ENCODE measurements at places on chromosomes 3 and 15.
A peak's percentile ranks its signal among the peaks of the same experiment; 100 is the strongest.

DNA sequence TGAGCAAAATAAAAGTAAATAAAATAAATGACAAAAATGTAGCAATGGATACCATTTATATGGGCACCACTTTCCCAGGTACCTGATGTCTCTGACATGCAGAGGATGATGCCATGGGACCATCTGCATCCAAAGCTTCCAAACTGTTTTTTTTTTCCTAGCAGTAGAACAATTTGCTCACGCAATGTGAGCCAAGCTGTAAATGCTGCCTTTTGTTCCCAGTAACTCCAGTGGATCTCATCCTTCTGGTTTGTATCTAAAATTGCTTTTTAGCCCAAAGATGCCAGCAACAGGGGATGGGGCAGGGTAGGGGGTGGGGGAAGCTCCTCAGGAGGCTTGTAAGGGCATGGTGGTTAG, 32.7 kb downstream of the SLC12A8 start:
- DNase-seq: no peak

GRCh38 chr3:3927965-3928364, 128.7 kb downstream of the LRRN1 start:
- DNase-seq: no peak

- no peak for DNase-seq
Observed at GRCh38 chr3:38468765-38469164, 15.1 kb downstream of the ACVR2B start.

GRCh38 chr3:52223449-52224408, 1.7 kb downstream of the TLR9 start:
- peak; percentile 43 for DNase-seq

- no peak for DNase-seq
Observed at GRCh38 chr3:162641317-162641716, 1144.7 kb downstream of the OTOL1 start.

DNA sequence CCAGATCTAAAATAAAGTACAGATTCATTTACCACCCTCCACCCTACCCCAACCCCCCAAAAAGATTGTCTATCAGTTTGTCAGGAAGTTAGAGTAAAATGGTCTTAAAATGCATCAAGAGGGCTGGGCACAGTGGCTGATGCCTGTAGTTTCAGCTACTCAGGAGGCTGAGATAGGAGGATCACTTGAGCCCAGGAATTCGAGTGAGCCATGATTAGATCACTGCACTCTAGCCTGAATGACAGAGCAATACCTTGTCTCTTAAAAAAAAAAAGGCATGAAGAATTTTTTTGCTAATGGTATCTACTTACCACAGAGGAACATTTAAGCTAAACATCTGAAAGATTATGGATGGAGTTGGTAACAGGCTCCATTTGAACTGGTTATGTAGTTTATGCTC, 71.0 kb downstream of the RBM6 start:
- DNase-seq: no peak

DNA sequence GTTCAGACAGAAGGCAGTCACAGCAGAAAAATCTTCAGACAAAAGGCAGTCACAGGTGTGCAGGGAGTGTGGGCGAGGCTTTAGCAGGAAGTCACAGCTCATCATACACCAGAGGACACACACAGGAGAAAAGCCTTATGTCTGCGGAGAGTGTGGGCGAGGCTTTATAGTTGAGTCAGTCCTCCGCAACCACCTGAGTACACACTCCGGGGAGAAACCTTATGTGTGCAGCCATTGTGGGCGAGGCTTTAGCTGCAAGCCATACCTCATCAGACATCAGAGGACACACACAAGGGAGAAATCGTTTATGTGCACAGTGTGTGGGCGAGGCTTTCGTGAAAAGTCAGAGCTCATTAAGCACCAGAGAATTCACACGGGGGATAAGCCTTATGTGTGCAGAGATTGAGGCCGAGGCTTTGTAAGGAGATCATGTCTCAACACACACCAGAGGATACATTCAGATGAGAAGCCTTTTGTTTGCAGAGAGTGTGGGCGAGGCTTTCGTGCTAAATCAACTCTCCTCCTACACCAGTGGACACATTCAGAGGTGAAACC, 27.6 kb downstream of the ZNF589 start:
- DNase-seq: peak; percentile 89

DNA sequence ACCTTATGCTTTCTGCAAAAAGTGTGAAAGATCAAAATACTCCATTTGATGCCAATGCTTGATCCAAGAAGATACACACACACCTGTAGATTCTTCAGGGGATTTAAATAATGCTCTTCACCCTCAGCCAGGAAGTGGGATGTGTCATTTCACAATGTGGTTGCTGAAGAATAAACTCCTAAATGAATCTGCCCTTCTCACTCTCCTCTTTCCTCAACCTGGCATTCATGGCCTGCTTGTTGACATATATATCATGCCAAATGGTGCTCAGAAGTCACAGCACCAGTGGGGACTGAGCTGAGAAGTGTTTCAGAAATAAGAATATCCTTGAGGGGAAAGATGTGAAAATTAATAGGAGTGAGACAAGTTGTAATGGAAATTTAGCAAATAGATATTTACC, 146.6 kb upstream of the ARHGEF26 start:
- DNase-seq: no peak

- no peak for DNase-seq
Observed at GRCh38 chr15:82572986-82573385, 32.7 kb upstream of the RPS17 start.

- DNase-seq: no peak
Observed at GRCh38 chr3:62372621-62373041, 719 bp downstream of the FEZF2 start.

- DNase-seq: no peak
Observed at GRCh38 chr3:57696801-57697321, 4.0 kb upstream of the DENND6A start.

GRCh38 chr15:98733098-98733497, 84.8 kb downstream of the IGF1R start:
- DNase-seq: no peak

GRCh38 chr3:66722675-66723074, 221.9 kb upstream of the LRIG1 start:
- no peak for DNase-seq

DNA sequence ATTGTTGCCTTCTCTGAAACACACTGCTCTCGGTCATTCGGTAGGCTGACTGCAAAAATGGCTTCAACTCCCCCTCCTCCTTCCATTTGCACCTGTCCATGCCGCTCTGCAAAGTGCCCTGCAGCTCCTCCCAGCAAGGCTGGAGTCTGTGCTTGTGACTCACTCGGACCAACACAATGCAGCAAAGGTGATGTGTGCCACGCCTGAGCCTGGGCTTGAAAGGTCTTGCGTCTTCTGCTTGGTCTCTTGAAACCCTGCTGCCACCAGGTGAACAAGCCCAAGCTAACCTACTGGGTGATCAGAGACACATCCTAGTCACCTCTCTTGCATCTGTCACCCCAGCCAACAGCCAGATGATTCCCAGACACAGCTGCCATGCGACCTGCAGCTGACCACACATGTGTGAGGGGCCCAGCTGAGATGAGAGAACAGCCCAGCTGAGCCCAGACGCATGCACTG, 71.1 kb downstream of the MGLL start:
- DNase-seq: peak; percentile 21

- DNase-seq: no peak
Observed at GRCh38 chr3:38232701-38233100, 32.9 kb upstream of the SLC22A13 start.

DNA sequence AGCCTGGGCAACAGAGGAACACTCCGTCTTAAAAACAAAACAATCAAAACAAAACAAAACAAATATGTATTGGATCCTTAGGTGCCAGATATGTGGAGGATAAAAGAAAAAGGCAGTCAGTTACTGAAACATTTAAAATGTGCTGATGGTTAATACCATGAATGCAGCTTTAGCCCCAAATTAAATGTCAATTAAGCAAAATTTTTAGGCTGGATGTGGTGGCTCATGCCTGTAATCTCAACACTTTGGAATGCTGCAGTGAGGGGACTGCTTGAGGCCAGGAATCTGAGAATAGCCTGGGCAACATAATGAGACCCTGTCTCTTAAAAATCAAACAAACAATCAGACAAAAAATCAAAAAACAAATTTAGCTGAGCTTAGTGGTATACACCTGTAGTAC, 8.5 kb upstream of the CHMP2B start:
- DNase-seq: no peak

DNA sequence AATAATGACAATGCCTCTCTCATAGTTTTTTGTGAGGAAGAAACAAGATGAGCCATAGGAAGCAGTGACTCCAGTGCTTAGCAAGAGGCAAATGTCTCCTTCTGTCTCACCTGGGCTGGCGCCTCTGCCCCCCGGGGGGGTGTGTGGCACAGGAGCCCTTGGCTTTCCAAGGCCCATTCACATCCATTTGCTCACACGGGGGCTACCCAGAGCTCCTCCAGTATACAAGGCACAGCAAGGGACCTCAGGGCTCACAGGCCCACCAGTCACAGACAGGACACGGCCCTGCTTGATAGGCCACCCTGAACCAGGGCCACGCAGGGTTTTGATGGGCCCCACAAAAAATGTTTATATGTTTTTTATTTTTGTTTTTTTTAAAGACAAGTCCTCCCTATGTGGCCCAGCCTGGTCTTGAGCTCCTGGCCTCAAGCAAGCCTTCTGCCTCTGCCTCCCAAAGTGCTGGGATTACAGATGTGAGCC, 21.9 kb upstream of the EHD4 start:
- peak; percentile 56 for DNase-seq

DNA sequence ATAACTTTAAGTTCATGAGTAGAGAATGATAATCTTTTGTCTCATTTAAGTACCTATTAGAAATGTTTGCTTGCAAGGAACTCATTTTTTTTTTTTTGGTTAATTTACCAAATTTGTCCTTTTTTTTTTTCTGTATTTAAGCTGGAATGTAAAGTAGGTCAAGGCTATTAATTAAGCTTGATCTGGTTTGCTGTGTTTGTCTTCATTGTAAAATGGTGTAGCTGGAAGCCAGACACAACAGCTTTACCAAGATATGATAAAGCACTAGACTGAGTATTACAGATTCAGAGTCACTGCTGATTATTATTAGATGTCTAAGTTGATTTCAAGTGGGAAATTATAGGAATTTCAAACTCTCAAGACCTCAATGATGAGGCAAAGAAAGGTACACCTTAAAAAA, 15.0 kb upstream of the ZPLD1 start:
- no peak for DNase-seq

GRCh38 chr15:84143753-84144314, 91.7 kb upstream of the GOLGA6L4 start:
- no peak for DNase-seq

GRCh38 chr3:157120071-157120892, 39.7 kb downstream of the CCNL1 start:
- no peak for DNase-seq

- DNase-seq: no peak
Observed at GRCh38 chr3:38147421-38147820, 9.0 kb downstream of the MYD88 start.

DNA sequence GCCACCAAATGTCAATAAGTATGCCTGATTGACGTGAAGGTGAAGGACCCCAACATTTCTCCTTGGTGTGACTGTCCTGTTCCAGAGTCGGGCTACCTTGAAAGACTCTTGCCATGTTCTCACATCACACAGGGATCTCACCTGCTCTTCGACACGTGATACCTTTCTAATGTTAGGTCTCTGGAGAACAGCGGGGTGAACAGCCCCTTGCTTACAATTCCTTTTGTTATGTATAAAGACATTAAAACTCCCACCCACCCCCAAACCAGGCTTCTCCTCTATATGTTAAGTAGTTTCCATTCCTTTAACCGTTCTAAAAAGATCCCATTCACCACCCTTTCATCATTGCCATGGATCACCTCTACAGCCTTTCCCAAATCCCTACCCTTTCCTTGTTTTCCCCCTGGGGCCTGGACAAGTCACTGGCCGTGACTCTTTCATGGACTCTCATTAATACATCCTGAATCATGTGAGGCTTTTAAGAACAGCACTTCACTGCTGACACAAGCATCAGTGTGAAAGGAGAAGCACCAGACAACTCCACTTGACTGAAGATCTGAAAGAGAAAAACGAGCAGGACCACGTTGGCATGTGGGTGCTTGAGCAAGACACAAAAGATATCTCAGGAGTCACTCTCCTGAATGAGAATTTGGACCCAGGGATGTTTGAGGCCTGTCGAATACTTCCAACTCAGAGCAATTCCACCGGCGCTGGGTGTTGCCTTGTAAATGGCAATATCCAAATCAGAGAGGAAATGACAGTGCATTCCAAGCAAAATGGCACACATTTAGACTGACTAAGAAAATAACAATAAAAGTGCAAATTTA, 115.0 kb downstream of the FOXP1 start:
- no peak for DNase-seq
